ENCODE measurements at places on chromosomes 2 and 18.

GRCh38 chr2:42585779-42586178 is 17.3 kb downstream of the MTA3 start:
- DNase-seq, result no peak

DNA sequence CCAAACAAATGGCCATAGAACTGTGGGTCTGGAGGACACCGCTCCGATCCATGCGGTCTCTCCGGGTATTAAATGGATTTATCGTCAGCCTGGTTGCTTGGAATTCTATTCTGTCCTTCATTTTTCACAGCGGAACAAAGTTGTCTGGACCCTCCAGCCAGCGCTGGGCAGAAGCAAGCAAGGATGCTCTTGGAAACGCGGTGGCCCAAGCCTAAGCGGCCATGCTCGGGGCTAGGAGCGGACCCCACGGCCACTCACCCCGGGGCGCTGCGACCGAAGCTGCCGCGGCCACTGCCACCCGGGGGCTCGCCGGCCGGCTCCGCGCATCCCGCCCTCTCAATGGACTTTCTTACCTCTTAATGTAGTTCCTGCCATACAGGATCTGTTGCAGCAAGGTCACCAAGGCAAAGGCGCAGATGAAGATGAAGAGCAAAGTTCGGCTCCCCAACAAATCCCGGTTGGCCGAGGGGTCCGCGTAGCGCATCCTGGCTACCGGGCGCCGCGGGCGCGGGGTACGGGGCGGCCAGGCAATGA is 761 bp downstream of the ST8SIA5 start:
- DNase-seq, result no peak

DNA sequence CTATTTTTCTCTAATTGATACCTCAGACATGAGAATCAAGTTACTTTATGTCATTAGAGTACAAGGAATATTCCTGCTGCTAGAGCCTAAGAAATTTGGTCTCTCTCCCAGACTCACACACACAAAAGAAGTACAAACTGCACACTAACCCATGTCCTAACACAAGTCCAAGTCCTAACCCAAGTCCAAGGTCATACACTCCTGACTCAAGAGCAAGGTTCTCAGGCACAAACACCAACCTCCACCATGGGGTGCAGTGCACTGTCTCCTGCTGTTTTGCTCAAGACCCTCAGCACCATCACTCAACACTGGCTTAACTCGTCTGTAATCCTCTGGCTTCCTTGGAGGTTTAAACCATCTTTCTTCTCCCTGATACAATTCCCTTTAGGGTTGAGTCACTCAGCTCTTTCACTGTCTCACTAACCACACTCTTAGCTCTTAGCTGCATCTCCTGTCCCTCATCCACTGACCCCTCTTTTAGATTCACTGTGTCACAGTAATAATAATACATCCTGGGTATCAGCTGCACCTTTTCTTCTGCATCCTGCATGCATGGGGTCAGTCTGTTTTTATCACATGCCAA is 129.8 kb downstream of the BCL2L11 start:
- no peak for DNase-seq

GRCh38 chr2:135775420-135775819 is 33.8 kb downstream of the UBXN4 start:
- no peak for DNase-seq

GRCh38 chr18:9987345-9987744 is 73.5 kb downstream of the VAPA start:
- DNase-seq, result no peak
